ENCODE measurements at places on chromosomes 12 and 14. TPM values are rescaled to one million over a fixed set of nuclear protein-coding genes. Genes with fewer than 3 reads are reported as not detected.

DNA sequence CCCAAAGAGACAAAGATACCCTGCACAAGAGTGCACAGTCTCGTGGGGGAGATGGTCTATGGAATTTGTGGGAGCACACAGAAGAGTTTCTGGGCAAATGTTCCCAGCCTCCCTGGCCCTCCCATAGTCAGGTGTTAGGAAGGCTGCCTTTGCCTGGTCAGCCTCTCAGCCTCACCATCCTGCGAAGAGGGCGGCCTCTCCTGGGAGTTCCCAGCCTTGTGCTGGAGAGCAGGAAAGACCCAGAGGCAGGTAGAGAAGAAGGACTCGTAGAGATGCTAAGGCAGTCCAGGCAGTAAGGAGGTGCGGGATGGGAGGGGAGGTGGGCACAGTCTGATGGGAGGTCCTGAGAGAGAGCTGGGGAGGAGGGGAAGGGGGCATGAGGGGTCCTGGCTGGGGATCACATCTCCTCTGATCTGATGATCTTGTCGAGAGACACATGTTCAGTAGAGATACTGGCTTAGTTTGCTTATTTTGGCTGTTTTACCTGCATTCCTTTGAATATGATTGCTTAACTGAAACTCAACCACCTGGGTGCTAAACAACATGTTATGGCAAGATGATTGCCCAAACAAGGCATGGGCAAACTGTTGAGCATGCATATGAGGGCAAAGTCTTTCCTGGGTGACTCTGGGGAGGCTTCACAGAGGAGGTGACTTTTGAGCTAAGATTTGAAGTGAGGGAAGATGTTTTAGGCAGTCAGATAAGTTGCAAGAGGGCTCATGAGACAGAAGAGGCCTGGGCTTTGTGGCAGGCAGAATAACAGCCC, 10.5 kb downstream of the SERPINA6 start:
- DNase-seq: peak; percentile 89
- no peaks in the 10 kb centered on the region for H3K27me3 ChIP-seq
- H3K4me3 ChIP-seq: no peak overlapping the region
- H3K4me1 ChIP-seq: peaks cover 24% of the 10 kb centered on the region

- H3K36me3 ChIP-seq: no peaks in the 10 kb centered on the region
- no peak overlapping the region for H3K4me3 ChIP-seq
- no peak for DNase-seq
- H3K4me1 ChIP-seq: peaks cover 14% of the 10 kb centered on the region
Measured at GRCh38 chr14:96368534-96368933, 5.2 kb downstream of the GSKIP start.

The COX6A1 gene
- 518 TPM for total RNA-seq

DNA sequence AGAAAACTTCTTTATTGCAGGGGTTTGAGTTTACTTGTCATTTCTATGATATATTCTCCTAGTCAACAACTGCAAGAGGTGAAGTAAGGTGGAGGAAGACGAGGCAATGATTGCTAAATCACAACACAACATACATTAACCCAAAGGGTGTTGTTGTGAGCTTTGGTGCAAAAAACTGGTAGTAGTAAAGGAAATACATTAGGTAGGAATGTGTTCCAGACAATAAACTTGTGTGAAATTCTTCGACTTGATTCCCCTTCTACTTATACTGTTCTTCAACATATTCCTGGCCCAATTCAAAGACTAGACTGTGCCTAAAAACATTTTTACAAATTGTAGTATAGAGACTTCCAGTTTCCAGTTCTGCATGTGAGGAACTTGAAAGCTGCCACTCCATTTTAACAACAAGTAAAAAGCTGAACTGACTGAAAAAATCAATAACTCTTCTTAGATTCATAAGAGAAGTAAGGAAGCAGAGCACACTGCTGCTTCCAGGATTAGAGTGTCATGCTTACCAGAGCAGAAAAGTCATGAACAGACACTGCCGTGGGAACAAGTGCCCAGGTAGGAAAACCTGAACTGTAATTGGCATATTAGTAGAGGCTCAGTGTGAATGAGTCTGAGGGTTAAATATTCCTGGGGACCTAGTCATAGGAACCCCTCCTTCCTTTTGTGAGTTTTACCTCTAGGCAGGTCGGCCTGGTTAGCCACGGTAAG, 22.2 kb downstream of the COX8C start:
- peaks cover 5% of the 10 kb centered on the region for H3K4me1 ChIP-seq
- H3K4me3 ChIP-seq: no peak overlapping the region
- DNase-seq: no peak
- no peaks in the 10 kb centered on the region for H3K36me3 ChIP-seq
- H3K27me3 ChIP-seq: peaks cover 56% of the 10 kb centered on the region

The TEX52 gene
- not detected for total RNA-seq

- no peak overlapping the region for H3K27ac ChIP-seq
- no peaks in the 10 kb centered on the region for H3K27me3 ChIP-seq
- H3K36me3 ChIP-seq: peaks cover 7% of the 10 kb centered on the region
Measured at GRCh38 chr12:53230108-53230845, 1.7 kb downstream of the RARG start.

The NCOR2 gene
- 145 TPM for total RNA-seq

The DYRK2 gene
- 33.3 TPM for total RNA-seq

The C1QL4 gene
- total RNA-seq: 0.20 TPM

DNA sequence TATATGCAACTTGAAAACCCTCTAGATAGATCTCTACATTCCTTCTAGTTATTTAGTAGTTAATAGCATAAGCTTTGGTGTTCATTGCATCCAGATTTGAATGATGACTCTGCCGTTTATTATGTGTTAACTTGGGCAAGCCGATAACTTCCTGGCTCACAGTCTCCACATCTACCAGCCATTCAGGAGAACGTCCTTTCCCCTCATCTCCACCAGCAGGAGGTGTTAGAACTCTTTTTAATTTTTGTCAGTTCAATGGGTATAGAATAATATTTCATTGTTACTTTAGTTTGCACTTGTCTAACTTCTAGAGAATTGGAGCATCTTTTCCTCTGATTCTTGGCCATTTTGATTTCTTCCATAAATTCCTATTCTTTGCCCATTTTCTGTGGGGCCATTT, 30.0 kb upstream of the WSCD2 start:
- no peak overlapping the region for H3K27ac ChIP-seq
- DNase-seq: peak; percentile 18
- peaks cover 7% of the 10 kb centered on the region for H3K27me3 ChIP-seq
- H3K4me1 ChIP-seq: no peaks in the 10 kb centered on the region

The SUOX gene
- 6.3 TPM for total RNA-seq

DNA sequence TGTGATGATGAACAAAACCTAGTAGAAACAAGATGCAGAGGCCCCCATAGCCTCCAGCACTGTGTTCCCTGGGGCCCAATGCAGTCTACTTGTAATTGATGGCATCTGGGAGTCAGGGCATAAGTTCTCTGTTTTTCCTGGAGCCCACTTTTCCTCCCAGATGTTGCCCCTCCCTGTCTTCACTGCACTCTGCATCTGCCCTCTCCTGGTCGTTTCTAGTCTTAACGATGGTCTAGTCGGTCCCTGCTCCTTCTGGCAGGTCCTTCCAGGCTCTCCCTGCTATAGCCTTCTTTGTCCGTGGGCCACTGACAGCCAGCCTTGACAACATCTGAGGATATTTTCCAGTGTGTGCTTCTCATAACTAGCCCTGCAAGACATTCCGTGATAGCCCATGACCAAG, 208.3 kb downstream of the GXYLT1 start:
- H3K36me3 ChIP-seq: no peaks in the 10 kb centered on the region
- no peaks in the 10 kb centered on the region for H3K4me1 ChIP-seq
- no peak overlapping the region for H3K4me3 ChIP-seq
- peaks cover 49% of the 10 kb centered on the region for H3K27me3 ChIP-seq

DNA sequence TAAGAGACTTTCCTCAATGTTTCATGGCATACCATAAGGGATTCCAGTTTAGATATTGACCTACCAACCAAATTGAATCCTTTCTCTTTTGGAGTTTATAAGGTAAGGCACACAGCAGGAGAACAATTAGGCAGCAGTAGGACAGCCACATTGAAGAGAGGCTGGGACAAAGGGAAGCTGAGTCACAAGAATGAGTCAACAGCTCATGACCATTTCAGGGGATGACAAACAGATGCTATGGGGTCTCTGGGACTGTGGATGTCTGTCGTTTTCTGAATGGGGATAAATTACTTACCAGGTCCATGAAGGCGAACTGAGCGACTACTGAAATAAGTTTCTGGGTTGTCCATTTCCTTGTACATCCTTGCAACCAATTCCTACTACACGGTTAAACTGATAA, 48.6 kb upstream of the E2F7 start:
- H3K27me3 ChIP-seq: no peaks in the 10 kb centered on the region
- H3K4me3 ChIP-seq: no peak overlapping the region
- H3K36me3 ChIP-seq: no peaks in the 10 kb centered on the region
- no peak for DNase-seq
- no peak overlapping the region for H3K27ac ChIP-seq

The HVCN1 gene
- total RNA-seq: not detected

The TMPRSS12 gene
- not detected for total RNA-seq

- H3K4me1 ChIP-seq: peaks cover 33% of the 10 kb centered on the region
- H3K36me3 ChIP-seq: peaks cover 16% of the 10 kb centered on the region
- peak; percentile 39 for DNase-seq
- no peaks in the 10 kb centered on the region for H3K27me3 ChIP-seq
- H3K4me3 ChIP-seq: no peak overlapping the region
- peak overlapping the region; percentile 27 for H3K27ac ChIP-seq
Measured at GRCh38 chr12:63888908-63889635, 44.6 kb downstream of the SRGAP1 start.

DNA sequence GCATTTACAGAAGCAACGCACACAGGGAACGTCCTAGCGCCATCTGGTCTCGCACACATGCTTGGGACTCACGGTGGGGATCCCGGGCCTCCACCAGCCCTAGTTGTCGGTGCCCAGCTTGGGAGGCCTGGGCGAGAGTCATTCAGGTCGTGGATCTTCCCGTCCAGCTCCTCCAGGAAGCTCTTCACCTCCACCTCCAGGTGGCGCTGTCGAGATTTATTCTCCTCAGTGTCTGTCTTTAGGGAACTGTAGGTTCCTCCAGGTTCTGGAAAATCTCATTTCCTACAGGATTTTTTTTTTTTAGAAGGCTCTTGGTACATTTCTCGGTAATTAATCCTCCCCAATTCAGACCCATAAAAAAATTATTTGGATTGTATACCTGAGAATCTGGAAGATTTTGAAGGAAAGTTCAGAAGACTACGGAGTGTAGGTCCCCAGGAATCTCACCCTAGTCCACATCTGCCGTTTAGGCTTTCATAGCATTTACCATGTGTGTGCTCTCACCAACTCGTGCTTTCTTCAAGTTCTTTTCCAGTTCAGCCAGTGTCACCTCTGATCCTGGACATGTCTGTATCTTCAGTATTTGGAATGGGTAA, 910.0 kb downstream of the TMEM121 start:
- peak; percentile 86 for DNase-seq
- no peaks in the 10 kb centered on the region for H3K36me3 ChIP-seq
- no peaks in the 10 kb centered on the region for H3K4me1 ChIP-seq
- no peak overlapping the region for H3K27ac ChIP-seq
- H3K27me3 ChIP-seq: peaks cover 59% of the 10 kb centered on the region

- DNase-seq: peak; percentile 35
- H3K4me1 ChIP-seq: peaks cover 13% of the 10 kb centered on the region
- no peak overlapping the region for H3K27ac ChIP-seq
- H3K27me3 ChIP-seq: no peaks in the 10 kb centered on the region
Measured at GRCh38 chr12:16606201-16606849, 363 bp upstream of the LMO3 start.

Data from MCF 10A (cell line).